ENCODE measurements at places on chromosomes 7 and 10. TPM values are rescaled to one million over a fixed set of nuclear protein-coding genes. Genes with fewer than 3 reads are reported as not detected.

PDE1C gene
- polyA plus RNA-seq = 4.6 TPM

SPAG6 gene
- polyA plus RNA-seq = 1.3 TPM

- DNase-seq = no peak
These were observed 9.1 kb upstream of the ZNF316 start for GRCh38 chr7:6628045-6628444.

GRCh38 chr10:52378124-52378523, 64.0 kb downstream of the DKK1 start:
- no peak for DNase-seq

- DNase-seq = no peak
These were observed 289.7 kb downstream of the PLXDC2 start for GRCh38 chr10:20105931-20106330.

Data from left kidney (tissue), 8 donors.